AG09309 (cell line): ENCODE measurements at places on chromosomes 1 and 21.

DNA sequence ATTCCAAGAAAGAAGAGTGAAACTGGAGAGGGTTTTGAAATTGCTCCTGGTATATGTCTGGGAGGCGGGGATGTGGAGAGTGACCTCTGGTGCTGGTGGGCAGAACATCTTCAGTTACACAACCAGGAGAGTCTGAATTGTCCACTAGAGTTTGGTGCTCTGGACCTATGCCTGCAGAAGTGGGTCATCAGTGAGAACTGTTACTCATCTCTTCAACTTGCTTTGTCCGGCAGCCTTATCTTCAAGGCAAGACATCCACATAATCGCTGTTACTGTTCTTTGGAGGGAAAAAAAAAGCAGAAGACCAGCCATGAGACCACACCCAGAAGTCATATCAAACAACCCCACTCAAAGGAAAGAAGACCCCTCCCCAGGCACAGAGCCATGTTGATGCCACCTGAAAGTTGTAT, 14.9 kb downstream of the SH2D1B start:
- DNase-seq: no peak

- no peak for DNase-seq
These were observed 55.8 kb downstream of the ROR1 start for GRCh38 chr1:63829349-63830327.

- DNase-seq: no peak
These were observed 1770.9 kb downstream of the BRINP3 start for GRCh38 chr1:188706742-188707141.

- DNase-seq: no peak
These were observed 28.1 kb upstream of the B3GALNT2 start for GRCh38 chr1:235532360-235532759.

GRCh38 chr1:94793296-94793656, 26.9 kb upstream of the SLC44A3 start:
- DNase-seq: peak; percentile 46

- DNase-seq: no peak
These were observed 4.3 kb upstream of the SHISA4 start for GRCh38 chr1:201884425-201884824.

- DNase-seq: no peak
These were observed 152.5 kb downstream of the CDC7 start for GRCh38 chr1:91653183-91653582.

DNA sequence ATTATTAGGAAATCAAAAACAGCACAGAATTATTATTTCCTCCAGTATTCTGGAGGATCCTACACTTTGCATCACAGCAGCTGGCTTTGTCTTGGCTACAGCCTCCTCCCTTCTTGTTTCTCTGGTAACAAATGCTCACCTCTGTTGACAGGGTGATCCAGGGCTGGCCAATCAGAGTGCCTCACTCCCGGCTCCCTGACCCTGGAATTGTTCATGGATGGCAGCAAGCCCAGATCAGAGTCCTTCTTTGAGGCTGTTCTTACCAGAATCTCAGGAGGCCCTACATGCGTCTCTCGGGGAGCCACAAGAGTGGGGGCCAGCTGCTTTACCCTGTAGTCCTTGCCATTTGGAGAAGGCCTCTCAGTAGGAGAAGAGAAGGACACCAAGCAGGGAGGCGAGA, 48.4 kb upstream of the IGSF5 start:
- DNase-seq: no peak

GRCh38 chr1:40041466-40041838, 923 bp downstream of the CAP1 start:
- no peak for DNase-seq

DNA sequence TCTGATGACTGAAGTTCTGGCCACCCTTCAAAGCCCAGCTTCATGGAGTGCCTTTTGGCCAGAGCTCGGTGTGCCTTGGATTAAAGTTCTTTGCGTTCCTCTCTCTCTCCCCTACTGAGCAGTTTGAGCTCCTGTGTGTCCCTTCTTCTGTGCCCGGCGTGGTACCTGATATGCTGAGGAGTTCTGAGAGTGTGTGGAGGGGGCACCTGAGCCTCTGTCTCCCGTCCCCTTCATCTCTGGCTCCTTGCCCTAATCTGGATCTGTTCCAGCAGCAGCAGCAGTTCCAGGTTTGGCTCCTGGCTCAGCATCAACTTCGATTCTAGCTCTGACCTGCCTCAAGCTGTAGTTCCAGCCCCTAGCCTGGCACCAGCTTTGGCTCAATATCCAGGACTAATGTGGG, 25.1 kb upstream of the MYCL start:
- no peak for DNase-seq

DNA sequence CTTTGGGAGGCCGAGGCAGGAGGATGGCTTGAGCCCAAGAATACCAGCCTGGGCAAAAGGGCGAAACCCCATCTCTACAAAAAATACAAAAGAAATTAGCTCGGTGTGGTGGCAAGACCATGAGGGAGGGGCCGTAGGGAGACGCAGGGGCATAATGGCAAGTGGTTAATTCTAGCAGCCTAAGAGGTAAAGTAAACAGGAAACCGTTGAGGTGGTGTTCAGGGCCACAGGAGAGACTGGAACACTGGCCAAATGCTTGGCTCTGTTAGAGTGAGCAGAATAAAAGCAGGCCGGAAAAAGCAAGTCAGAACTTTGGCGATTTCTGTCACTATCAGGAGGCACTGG, 89.2 kb downstream of the RIPK4 start:
- no peak for DNase-seq

GRCh38 chr1:207825719-207826556, 74.1 kb downstream of the CD46 start:
- no peak for DNase-seq

- DNase-seq: no peak
These were observed 28.7 kb downstream of the KHDRBS1 start for GRCh38 chr1:32042330-32042729.

GRCh38 chr1:230728710-230729392, 14.9 kb upstream of the AGT start:
- DNase-seq: peak; percentile 4

DNA sequence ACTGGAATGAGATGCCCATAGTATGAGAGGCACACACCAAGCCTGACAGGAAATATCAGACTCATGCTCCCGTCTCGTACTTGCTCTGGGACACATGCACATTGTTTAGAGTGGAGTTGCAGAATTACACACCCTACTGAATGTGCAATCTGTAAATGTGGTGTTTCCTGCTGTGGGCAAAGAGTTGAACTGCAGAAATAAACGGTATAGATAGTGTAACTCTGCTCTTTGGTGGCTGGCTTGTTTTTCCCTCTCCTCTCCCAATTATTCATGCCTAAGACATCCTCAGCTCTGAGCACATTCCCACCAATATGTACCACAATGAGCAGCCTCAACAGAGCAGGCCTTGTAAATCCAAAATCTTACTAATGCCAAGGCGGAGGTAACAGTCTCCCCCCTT, 90.1 kb upstream of the DIRAS3 start:
- DNase-seq: no peak

- DNase-seq: no peak
These were observed 54.5 kb upstream of the NADK start for GRCh38 chr1:1832820-1833219.

DNA sequence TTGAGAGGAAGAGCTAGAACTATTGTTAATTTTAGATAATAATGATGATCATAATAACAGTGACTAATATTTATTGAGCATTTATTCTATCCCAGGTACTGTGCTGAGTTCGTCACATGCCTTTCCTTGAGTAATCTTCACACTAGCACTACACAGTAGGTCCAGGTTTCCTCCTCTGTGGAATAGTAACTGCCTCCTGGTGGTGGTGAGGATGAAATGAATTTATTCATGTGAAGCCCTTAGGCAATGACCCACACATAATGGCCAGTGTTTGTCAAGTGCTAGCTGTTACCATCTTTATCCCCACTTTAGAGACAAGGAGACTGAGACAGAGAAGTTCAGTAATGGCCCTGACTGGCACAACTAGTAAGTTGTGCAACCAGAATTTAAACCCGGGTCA, 5.9 kb downstream of the NIPAL3 start:
- DNase-seq: no peak

GRCh38 chr1:13520985-13521384, 7.2 kb upstream of the LRRC38 start:
- no peak for DNase-seq

GRCh38 chr1:43421396-43421795, 31.7 kb downstream of the SZT2 start:
- no peak for DNase-seq

- DNase-seq: no peak
These were observed 20.9 kb downstream of the TMED5 start for GRCh38 chr1:93159337-93159736.

DNA sequence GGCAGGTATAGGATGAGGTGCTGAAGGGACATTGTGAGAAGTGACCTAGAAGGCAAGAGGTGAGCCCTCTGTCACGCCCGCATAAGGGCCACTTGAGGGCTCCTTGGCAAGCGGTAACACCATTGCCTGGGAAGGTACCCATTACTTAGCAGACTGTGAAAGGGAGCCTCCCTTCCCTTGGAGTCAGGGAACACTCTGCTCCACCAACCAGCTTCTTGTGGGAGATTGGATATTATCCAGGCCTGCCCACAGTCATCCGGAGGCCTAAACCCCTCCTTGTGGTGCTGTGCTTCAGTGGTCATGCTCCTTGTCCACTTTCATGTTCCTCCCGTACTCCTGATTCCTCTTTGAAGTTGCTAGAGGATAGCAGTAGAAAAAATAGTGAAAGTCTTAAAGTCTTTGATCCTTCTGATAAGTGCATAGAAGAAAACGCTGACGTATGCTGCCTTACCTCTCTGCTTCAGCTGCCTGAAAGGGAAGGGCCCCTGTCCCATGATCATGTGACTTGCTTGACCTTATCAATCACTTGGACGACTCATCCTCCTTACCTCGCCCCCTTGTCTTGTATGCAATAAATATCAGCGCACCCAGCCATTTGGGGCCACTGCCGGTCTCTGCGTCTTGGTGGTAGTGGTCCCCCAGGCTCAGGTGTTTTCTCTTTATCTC, 16.0 kb downstream of the RBBP4 start:
- no peak for DNase-seq

DNA sequence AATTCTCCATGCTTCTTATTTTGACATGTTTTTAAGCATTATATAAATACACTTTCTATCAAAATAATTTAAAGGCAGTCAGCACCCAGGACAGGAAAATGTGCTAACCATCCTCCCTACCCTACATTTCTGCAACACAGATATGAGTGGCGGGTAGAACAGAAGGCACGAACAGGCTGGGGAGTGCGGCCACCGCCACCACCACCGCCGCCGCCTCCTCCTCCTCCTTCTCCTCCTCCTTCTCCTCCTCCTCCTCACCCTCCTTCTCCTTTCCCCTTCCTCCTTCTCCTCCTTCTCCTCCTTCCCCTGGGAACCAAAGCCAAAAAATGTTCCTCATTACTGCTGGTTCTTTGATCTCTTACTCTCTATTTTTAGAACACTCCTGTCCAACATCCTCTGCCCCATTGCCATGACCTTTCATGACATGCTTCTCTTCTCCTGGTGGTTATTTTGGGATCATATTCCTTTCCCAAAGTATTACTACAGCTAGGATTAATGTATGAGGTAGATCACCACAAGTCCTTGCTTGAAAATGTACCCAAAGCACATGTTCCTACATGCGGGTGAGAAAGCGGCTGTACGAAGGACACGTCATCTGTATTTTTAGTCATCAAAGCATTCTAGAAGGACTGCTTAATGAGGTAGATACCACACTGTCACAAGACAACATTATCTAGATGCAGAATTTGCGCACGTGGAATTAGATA, 24.5 kb upstream of the CCN1 start:
- DNase-seq: no peak

DNA sequence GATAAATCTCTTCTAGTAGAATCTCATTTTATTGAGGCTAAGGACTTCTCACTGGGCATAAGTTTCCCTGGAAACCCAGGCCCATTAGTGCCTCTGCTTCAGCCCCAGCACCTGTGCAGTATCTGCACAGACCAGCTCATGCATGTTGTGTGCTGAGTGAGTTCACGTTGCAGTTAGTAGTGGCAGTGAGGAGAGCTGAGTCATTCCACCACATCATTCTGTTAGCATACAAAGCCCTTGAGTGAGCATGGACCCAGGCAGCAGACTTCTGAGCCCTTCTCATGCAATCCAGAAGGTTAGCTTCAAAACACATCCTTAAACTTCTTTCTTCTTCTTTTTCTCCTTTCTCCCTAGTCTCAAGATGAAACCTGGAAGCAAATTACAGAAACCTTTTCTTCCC, 45.8 kb upstream of the NTPCR start:
- peak; percentile 59 for DNase-seq

GRCh38 chr1:67190410-67190809, 24.2 kb downstream of the IL23R start:
- DNase-seq: no peak

- DNase-seq: peak; percentile 59
These were observed 49.9 kb downstream of the CBS start for GRCh38 chr21:43025636-43026180.

- DNase-seq: no peak
These were observed 19.7 kb upstream of the SFT2D2 start for GRCh38 chr1:168206111-168206510.

- peak; percentile 100 for DNase-seq
These were observed 632.0 kb downstream of the SMYD3 start for GRCh38 chr1:245874942-245875580.

DNA sequence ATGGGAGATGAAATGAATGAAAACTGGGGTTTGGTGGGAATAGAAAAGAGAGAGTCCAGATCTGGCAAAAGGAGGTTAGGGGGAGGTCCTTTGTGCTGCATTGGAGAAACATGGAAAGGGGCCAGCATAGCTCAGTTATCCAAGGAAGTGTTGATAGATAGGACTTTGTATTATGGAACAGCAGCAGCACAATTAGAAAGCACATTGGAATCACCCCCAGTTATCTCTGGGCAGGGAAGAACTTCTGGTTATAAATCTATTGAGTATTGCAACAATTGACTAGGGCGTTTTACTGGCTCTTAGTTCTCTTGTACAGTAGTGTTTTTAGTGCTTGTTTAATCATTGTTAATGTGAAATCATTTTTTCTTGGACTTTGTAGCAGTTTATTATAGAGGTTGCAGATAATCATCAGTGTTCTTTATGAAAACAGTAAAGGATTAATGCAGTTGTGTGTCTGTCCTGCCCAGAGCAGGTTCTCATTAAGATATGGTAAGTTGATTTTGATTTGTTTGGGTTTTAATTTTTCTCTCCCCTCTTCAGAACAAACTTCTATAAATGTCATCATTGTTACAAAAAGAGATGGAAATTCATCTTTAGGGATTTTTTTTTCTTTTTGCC, 76.6 kb downstream of the NR5A2 start:
- no peak for DNase-seq

DNA sequence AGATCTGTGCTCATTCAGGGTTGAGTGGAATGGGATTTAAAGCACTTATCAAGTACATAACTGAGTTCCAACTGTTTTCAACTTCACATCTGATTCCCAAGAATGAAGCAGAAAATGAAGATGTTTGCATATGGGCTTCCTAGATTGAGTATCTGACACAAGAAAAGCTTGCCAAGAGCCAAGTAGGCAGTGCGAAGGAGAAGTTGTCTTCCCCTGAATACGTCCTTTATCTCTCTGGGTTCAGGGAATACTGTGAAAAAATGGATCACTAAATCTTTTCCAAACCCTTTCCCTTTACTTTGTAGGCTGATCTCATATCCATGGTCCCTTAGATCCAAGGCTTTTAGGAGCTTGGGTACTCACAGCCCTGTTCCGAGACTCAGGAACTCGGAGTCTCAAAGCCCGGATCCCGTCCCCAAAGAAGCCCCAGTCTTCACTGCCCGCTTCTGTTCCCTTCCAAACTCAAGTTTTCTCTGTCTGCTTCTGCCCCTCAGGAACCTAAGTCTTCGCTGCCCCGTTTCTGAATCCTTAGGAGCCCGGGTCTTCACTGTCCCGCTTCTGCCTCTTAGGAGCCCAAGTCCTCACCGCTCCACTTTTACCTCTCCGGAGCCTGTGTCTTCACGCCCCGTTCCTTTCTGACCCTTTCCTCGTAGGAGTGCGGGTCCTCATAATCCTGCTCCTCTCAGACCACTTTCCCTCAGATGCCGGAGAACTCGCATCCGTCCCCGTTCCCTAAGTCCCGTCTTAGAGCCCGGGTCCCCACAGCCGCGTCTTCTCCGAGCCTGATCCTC, 616 bp downstream of the TAF12 start:
- DNase-seq: no peak
